Heart left ventricle (tissue), 16 donors: ENCODE measurements at places on chromosomes 2 and 18. TPM values are rescaled to one million over a fixed set of nuclear protein-coding genes. Genes with fewer than 3 reads are reported as not detected.

- H3K36me3 ChIP-seq, result peaks cover 52% of the 10 kb centered on the region
- H3K27me3 ChIP-seq, result no peaks in the 10 kb centered on the region
- peaks cover 60% of the 10 kb centered on the region for H3K4me1 ChIP-seq
- DNase-seq, result no peak
- peak overlapping the region; percentile 98 for H3K27ac ChIP-seq
These were observed 4.4 kb downstream of the SMAD7 start for GRCh38 chr18:48946329-48946835.

DNA sequence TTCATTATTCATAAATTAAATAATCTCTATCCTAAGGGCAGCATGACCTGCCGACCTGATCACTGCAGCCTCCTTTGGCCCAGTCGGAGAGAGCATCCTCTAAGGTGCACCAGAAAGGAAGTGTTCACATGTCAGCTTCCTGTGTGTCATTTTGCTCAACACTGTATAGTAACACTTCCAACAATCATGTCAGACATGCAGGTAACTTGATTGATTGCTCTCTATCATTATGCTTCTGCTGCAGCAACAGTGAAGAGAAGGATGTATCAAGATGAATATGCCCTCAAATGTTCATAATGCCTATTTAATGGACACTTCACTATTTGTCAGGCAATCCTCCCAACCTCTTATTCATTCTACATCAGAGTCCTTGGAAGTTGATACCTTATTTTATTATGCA, 332.3 kb downstream of the CDH7 start:
- no peak overlapping the region for H3K4me3 ChIP-seq
- H3K27ac ChIP-seq, result no peak overlapping the region
- no peaks in the 10 kb centered on the region for H3K36me3 ChIP-seq
- H3K4me1 ChIP-seq, result no peaks in the 10 kb centered on the region
- DNase-seq, result no peak

Gene FSHR
- total RNA-seq, result 0.19 TPM

DNA sequence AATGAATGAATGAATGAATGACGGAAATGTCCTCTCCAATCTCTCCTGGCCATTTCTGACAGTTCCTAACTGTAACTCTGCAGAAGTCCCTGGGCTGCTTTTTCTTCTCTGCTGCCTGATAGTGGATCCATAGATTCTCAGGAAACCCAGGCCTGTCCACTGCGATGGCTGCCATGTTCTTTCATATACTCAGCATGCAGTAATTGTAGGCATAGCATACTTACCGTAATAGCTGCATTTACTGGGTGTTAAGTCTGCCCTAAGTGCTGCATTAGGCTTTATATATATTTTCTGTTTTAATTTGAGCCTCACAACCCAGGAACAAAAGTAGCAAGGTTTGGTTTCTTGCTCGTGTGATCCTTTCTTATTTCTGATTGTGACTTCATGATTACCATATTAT, 122.9 kb downstream of the DCC start:
- H3K27ac ChIP-seq, result no peak overlapping the region
- no peaks in the 10 kb centered on the region for H3K36me3 ChIP-seq
- H3K27me3 ChIP-seq, result no peaks in the 10 kb centered on the region
- H3K4me3 ChIP-seq, result no peak overlapping the region
- H3K4me1 ChIP-seq, result no peaks in the 10 kb centered on the region

GRCh38 chr2:239779584-239779983, 245.6 kb downstream of the NDUFA10 start:
- no peaks in the 10 kb centered on the region for H3K36me3 ChIP-seq
- DNase-seq, result no peak
- H3K27me3 ChIP-seq, result peaks cover 10% of the 10 kb centered on the region

- no peaks in the 10 kb centered on the region for H3K27me3 ChIP-seq
- H3K27ac ChIP-seq, result no peak overlapping the region
- DNase-seq, result no peak
These were observed 47.2 kb downstream of the CYB5A start for GRCh38 chr18:74244554-74244953.

Gene NEU2
- total RNA-seq, result not detected

DNA sequence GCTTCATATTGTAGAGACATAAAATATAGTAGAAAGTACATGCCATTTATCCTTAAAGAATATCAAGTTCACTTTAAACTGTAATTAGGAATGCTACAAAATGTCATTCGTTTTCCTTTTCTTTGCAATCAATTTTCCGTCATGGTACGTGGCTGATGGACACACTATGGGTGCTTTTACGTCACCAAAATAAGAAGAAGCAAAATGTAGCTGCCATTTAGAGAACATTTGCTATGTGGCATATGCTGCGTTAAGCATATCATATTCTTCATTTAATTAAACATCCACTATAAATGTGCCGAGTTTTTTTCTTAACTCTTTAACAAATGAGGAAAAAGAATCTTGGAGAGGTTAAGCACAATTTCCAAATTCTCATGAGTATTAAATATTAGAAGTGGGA, 1358.5 kb upstream of the NXPH2 start:
- H3K4me1 ChIP-seq, result no peaks in the 10 kb centered on the region
- H3K36me3 ChIP-seq, result no peaks in the 10 kb centered on the region
- no peak for DNase-seq
- no peak overlapping the region for H3K4me3 ChIP-seq
- no peak overlapping the region for H3K27ac ChIP-seq

Gene KIF1A
- total RNA-seq, result 3.5 TPM

Gene PLCD4
- 0.67 TPM for total RNA-seq

- no peaks in the 10 kb centered on the region for H3K27me3 ChIP-seq
- peak; percentile 51 for DNase-seq
- H3K27ac ChIP-seq, result no peak overlapping the region
- peaks cover 5% of the 10 kb centered on the region for H3K4me1 ChIP-seq
- no peaks in the 10 kb centered on the region for H3K36me3 ChIP-seq
- peak overlapping the region; percentile 59 for H3K4me3 ChIP-seq
These were observed 22.4 kb upstream of the RMP24 start for GRCh38 chr18:35949903-35950627.

GRCh38 chr18:56835331-56835730, 184.2 kb downstream of the WDR7 start:
- H3K4me3 ChIP-seq, result no peak overlapping the region
- no peak overlapping the region for H3K27ac ChIP-seq
- H3K4me1 ChIP-seq, result no peaks in the 10 kb centered on the region

- DNase-seq, result no peak
- no peak overlapping the region for H3K4me3 ChIP-seq
- H3K27me3 ChIP-seq, result no peaks in the 10 kb centered on the region
- H3K27ac ChIP-seq, result no peak overlapping the region
- H3K4me1 ChIP-seq, result no peaks in the 10 kb centered on the region
These were observed 8.2 kb upstream of the TMEM182 start for GRCh38 chr2:102753563-102754159.

GRCh38 chr2:31324016-31324633, 90.2 kb downstream of the EHD3 start:
- no peaks in the 10 kb centered on the region for H3K27me3 ChIP-seq
- H3K4me1 ChIP-seq, result peaks cover 7% of the 10 kb centered on the region
- H3K36me3 ChIP-seq, result no peaks in the 10 kb centered on the region
- peak overlapping the region; percentile 37 for H3K4me3 ChIP-seq
- no peak overlapping the region for H3K27ac ChIP-seq

GRCh38 chr2:106885329-106885728, 638 bp downstream of the ST6GAL2 start:
- no peak for DNase-seq
- no peak overlapping the region for H3K4me3 ChIP-seq
- H3K27ac ChIP-seq, result no peak overlapping the region
- peaks cover 35% of the 10 kb centered on the region for H3K27me3 ChIP-seq
- H3K4me1 ChIP-seq, result no peaks in the 10 kb centered on the region

Gene NT5DC4
- not detected for total RNA-seq

DNA sequence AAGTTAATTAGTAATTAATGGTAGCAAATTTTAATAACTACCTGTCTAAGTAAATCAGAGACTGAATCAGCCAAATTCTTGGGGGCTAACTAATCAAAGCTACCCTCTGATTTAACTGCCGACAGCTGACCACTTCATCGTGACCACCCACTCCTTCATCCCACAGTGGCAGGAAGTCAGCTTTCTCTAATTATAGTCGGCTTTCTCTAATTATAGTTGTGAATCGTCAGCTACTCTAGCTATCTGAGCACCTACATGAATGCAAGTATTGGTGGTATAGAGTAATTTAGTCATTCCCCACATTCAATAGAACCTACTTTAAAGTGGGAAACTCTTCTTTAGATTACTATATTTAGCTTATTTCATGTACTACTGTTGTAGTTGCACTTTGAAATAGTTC, 185.5 kb downstream of the PTGR3 start:
- no peaks in the 10 kb centered on the region for H3K27me3 ChIP-seq
- H3K4me1 ChIP-seq, result no peaks in the 10 kb centered on the region
- no peak overlapping the region for H3K27ac ChIP-seq

DNA sequence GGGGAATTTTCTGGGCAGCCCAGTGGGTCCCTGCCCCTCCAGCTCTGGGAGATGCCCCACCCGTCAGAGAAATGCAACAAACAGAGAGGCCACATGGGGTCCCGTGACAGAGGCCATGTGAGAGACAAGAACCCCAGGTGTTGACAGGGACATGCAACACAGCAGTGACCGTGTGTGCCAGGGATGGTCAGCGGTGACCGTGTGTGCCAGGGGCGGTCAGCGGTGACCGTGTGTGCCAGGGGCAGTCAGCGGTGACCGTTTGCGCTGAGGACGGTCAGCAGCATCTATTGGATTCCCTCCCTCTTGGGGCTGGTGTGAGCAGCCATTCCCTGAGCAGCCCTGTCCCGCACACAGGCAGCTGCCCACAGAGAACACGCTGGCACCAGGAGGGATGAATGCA, 146.6 kb upstream of the OTOS start:
- DNase-seq, result no peak
- H3K4me1 ChIP-seq, result no peaks in the 10 kb centered on the region
- no peaks in the 10 kb centered on the region for H3K36me3 ChIP-seq
- H3K27ac ChIP-seq, result no peak overlapping the region

DNA sequence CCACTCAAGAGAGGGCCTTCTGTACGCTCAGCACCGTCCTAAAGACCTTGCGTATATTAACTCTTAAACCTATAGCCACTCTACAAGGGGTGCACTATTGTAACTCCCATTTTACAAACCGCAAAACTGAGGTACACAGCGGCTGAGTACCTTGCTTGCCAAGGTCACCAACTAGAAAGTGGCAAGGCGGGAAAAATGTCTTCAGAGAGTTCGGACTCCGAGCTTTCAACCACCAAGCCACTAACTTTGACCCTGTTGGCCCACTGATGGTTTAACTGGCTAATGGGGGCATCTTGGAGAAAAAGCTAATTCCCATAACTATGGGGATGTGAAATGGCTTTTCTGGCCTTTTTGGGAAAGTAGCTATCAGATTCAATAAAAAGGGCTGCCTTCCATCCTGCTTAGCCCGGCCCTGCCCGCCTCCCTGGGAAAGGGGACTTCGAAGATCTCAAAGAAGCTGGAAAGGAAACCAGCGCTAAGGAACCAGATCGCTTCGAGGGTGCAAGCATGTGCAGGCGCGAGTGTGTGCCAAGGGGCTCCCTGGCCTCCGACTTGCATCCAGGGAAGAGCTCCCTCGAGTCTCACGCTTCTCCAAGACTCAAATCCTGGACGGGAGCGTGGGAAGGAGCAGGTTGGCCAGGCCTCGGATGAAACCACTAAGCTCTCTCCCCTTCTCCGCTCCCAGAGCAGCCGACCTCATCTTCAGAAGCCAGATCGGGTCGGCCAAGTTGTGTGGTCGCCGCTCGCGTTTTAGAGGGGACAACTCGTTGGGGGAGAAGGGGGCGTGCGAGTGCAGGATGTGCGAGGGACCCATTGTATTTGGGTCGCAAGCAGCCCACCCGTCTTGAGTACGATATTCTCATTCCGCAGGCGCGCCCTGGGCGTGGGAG, 2.2 kb upstream of the SP5 start:
- no peaks in the 10 kb centered on the region for H3K36me3 ChIP-seq
- peaks cover 35% of the 10 kb centered on the region for H3K4me1 ChIP-seq
- no peak for DNase-seq

DNA sequence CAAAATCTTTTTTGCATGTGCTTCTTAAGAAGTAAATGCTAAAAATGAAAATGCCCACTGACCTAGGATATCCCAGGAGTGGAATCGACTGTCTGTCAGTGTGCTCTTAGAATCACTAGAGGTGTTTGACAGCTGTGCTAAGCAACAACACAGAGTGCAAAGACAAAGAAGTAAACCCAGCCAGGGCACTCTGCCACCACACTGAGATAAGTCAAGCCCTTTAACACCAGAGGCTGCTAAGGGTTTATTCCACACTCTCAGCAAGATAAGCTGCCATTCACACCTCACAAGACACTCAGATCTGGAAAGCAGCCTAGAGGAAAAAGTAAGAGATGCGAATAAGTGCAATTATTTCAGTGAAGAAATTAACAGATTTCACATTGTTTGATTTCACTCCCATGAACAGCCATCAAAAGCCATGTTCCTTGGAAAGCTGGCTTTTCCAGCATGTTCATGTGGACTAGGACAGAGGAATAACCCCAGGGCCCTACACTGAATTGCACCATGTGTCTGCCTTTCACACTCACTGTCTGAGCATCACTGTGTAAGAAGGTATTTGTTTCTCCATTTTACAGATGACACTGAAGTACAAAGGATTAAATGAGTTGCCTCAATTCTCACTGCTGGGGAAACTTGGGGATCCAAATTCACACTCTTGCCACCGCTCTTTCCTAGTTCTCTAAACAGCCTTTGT, 6.0 kb upstream of the BMP10 start:
- H3K4me1 ChIP-seq, result no peaks in the 10 kb centered on the region
- H3K36me3 ChIP-seq, result no peaks in the 10 kb centered on the region
- no peak overlapping the region for H3K4me3 ChIP-seq
- no peak overlapping the region for H3K27ac ChIP-seq
- H3K27me3 ChIP-seq, result peaks cover 13% of the 10 kb centered on the region
- DNase-seq, result peak; percentile 42

DNA sequence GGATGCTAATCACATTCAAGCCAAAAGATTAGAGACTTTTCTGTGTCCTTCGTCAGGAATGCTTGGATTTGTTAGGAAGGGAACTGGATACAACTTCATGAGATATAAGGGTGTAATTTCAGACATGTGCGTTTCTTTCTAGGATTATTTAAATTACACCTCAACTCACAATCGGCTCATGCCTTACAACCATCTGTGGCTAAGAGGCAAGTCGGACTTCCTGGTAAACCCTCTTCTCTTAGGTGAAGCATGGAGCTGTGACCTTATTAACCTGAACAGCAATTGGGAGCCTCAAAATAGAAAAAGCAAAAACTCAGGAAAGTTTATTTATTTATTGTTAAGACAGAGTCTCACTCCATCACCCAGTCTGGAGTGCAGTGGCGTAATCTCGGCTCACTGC, 61.8 kb downstream of the SEMA4F start:
- peaks cover 11% of the 10 kb centered on the region for H3K4me1 ChIP-seq
- H3K27me3 ChIP-seq, result no peaks in the 10 kb centered on the region
- DNase-seq, result no peak
- H3K36me3 ChIP-seq, result no peaks in the 10 kb centered on the region
- H3K4me3 ChIP-seq, result peak overlapping the region; percentile 39

- no peak overlapping the region for H3K4me3 ChIP-seq
- no peaks in the 10 kb centered on the region for H3K36me3 ChIP-seq
- H3K4me1 ChIP-seq, result no peaks in the 10 kb centered on the region
- no peaks in the 10 kb centered on the region for H3K27me3 ChIP-seq
- H3K27ac ChIP-seq, result no peak overlapping the region
- DNase-seq, result no peak
These were observed 195.9 kb downstream of the ACKR3 start for GRCh38 chr2:236765478-236765877.

GRCh38 chr18:54260396-54261072, 8.8 kb upstream of the POLI start:
- H3K27ac ChIP-seq, result no peak overlapping the region
- peaks cover 4% of the 10 kb centered on the region for H3K4me1 ChIP-seq
- no peaks in the 10 kb centered on the region for H3K27me3 ChIP-seq
- no peak overlapping the region for H3K4me3 ChIP-seq
- no peak for DNase-seq
- no peaks in the 10 kb centered on the region for H3K36me3 ChIP-seq
